Stimulated activated CD4-positive, alpha-beta T cell treated with anti-CD3 and anti-CD28 coated beads, Interleukin-1b, Interleukin-23, amount 100 ng/mL, for 1 hour (primary cell): ENCODE measurements at places on chromosomes 16 and 17.

DNA sequence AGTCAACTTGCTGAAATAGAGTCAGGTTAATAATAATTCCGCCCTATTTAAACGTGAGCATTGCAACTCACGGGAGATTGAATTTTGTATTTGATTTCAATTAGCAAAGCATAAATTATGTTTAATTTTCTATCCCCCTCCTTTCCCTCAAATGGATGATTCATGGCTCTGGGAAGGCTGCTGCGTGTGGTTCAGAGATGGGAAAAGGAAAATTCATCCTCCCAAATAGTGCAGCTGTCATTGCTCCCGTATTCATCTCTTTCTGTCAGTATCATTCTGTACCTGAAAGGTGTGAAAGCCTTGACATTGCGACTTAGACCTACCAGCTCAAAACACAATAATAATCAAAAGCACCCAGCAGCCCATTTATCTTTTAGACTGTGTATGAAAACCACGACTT is 447.3 kb downstream of the HS3ST4 start:
- no peak for DNase-seq

GRCh38 chr16:69111876-69112230 is 6.4 kb downstream of the HAS3 start:
- DNase-seq: no peak

DNA sequence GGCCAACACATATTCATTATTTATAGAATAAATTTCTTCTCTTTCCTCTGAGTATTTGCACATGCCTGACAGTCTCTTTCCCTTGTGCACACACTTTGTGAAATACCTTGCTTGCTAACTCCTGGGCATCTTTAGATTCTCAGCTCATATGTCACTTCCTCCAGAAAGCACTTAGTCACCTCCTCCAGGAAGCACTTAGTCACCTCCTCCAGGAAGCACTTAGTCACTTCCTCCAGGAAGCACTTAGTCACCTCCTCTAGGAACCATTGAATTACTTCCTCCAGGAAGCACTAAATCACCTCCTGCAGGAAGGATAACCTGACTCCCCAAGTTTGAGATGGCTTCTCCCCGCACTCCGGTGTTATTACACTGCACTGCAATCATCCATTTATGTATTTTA is 462.5 kb upstream of the EEF2KMT start:
- no peak for DNase-seq

DNA sequence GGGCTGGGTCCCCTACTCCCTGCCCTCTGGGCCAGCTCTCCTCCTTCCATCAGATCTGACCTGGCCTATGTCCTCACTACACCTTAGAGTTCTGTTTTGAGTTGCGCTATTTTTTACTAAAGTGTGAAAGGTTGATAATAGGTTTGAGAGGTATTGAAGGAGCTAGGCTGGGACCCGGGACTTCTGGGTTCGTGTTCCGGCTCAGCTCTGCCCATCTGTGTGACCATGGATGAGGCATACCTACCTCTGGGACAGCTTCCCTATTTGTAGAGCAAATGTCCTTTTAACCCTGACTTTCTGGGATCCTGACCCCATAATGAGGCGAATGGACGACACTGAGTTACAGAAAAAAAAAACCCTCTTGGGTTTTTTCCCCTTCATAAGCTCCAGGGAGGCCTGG is 36.0 kb downstream of the IL21R start:
- no peak for DNase-seq

DNA sequence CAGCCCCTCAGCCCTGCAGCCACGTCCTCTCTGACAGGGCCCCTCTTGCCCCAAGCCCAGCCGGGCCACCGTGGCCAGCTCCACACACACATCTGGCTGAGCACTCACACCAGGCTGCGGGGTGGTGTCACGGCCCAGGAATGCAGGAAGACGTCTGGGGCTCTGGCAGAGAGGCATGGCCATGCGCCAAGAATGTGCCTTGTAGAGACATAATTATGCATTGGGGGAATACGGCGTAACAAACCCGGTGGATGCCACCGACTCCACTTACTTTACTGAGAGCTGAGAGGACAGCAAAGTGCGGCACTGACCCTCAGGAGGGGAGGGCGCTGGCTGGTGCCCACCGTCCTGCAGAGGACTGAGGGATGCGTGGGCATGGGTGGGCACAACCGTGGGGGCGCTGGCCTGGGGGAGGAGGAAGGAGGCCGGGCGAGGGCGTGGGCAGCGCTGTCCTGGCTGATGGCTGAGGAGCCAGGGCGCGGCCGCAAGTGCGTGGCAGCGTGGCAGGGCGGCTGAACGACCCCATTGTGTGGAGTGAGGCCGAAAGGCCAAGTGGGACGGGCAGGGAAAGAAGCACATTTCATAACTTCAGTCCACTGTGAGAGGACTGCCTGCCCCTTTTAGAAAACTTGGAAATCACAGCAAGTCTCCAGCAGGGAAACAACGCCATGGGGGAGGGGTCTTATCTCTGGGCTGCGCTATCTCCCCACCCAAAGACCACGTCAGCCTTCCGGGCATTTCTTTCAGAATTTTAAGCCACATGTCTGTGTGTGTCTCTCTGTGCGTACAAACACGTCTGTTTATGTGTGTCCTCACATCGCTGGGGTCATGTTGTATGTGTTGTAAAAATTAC is 30.6 kb downstream of the METRNL start:
- no peak for DNase-seq
